Thymus (tissue), 14 donors: ENCODE measurements at places on chromosomes 5 and 9. TPM values are rescaled to one million over a fixed set of nuclear protein-coding genes. Genes with fewer than 3 reads are reported as not detected.

Gene SPINK4
- total RNA-seq: 0.38 TPM

Gene TYRP1
- 0.19 TPM for total RNA-seq

Gene MZB1
- 400 TPM for total RNA-seq

Gene TAF11L8
- not detected for total RNA-seq

Gene SPATA31A3
- not detected for total RNA-seq

Gene OLFM1
- total RNA-seq: 28.3 TPM

Gene PCDHB2
- total RNA-seq: 0.24 TPM

Gene DOCK2
- total RNA-seq: 99.4 TPM

Gene IPPK
- total RNA-seq: 5.7 TPM

Gene ARL14EPL
- not detected for total RNA-seq

Gene SAXO1
- total RNA-seq: 0.09 TPM

Gene SLC24A2
- total RNA-seq: 0.05 TPM

Gene ORM2
- total RNA-seq: 0.38 TPM

Gene MEIKIN
- total RNA-seq: 0.14 TPM

Gene NSA2
- 224 TPM for total RNA-seq

Gene CCL28
- total RNA-seq: 2.0 TPM

Gene PCDHGA3
- 0.19 TPM for total RNA-seq

Gene CDC20B
- 0.19 TPM for total RNA-seq

Gene PCDHA5
- not detected for total RNA-seq

Gene MTRR
- total RNA-seq: 26.8 TPM

Gene CDH10
- 0.05 TPM for total RNA-seq

Gene GLRA1
- total RNA-seq: not detected

Gene ZDHHC11B
- 0.71 TPM for total RNA-seq

Gene FBP2
- 0.38 TPM for total RNA-seq

Gene PHF24
- 0.28 TPM for total RNA-seq

Gene CATSPER3
- 0.19 TPM for total RNA-seq

Gene DAB2
- 17.7 TPM for total RNA-seq

Gene RPL35
- total RNA-seq: 2,926 TPM

Gene MOB3B
- 2.3 TPM for total RNA-seq

Gene PAM
- total RNA-seq: 22.1 TPM

Gene MED10
- total RNA-seq: 17.7 TPM

Gene THBS4
- 9.2 TPM for total RNA-seq

Gene CYLC2
- not detected for total RNA-seq

Gene SPINK6
- total RNA-seq: 1.2 TPM

Gene FOXI1
- 0.14 TPM for total RNA-seq

Gene NFIL3
- 5.1 TPM for total RNA-seq

Gene LCN2
- total RNA-seq: 3.4 TPM

Gene LHX3
- total RNA-seq: 0.09 TPM
